ENCODE measurements at places on chromosomes 11 and 22.

- no peak for DNase-seq
Measured at GRCh38 chr11:3939211-3939610, 83.7 kb downstream of the STIM1 start.

DNA sequence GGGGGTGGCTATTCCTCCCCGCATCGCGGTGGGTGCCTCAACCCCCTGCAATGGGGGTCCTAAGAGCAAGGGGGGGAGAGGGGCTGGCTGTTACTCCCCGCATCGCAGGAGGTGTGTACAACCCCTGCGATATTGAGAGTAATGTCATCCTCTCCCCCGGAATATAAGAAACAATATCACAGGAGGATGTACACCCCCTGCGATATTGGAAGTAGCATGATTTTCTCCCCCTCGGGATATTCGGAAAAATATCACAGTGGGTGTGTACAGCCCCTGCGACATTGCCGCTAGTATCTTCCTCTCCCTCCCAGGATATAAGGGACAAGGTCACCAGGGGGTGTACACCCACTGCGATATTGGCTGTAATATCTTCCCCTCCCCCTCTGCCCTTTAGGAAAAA, 22.5 kb upstream of the APOL5 start:
- no peak for DNase-seq

DNA sequence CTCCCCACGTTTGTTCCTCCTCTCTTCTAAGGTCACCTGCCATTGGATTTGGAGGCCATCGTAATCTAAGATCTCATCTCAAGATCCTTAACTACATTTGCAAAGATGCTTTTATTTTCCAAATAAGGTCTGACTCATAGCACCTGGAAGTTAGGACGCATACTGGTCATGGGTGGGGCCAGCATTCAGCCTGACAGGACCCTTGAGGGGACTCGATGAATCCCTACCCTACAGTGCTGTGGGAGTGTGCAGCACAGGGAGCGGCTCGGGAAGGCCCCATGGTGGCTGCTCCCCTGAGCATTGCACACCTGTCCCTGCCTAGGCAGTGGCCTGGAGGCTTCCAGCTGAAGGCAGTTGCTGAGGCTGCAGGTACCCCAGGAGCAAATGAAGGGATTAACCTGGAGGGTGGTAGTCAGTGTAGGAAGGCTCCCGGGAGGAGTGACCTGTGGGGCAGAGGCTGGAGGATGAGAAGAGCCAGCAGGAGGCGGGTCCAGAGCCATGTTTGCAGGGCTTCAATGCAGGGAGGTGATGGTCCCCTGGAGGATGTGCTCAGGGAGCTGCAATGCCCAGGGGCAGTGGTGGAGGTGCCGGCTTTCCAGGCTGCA, 362.2 kb downstream of the CTTN start:
- DNase-seq = no peak

DNA sequence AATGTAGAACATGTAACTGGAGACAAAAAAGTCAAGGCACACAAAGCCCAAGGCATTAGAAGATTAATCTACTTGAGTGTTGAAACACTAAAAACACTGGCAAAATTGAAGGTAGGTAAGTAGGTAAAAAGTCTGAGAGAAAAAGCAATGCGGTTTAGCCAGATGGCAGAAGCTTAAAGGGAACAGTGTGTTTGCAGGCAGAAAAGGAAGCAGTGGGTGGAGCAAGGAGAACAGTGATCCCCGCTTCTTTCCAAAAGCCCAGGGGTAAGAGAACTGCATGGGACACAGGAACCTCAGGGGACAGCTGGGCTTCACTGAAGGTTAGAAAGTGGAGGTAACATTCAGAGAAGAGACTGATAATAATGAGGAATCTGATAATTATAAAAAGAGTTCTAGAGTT, 16.0 kb downstream of the MRE11 start:
- DNase-seq = no peak

DNA sequence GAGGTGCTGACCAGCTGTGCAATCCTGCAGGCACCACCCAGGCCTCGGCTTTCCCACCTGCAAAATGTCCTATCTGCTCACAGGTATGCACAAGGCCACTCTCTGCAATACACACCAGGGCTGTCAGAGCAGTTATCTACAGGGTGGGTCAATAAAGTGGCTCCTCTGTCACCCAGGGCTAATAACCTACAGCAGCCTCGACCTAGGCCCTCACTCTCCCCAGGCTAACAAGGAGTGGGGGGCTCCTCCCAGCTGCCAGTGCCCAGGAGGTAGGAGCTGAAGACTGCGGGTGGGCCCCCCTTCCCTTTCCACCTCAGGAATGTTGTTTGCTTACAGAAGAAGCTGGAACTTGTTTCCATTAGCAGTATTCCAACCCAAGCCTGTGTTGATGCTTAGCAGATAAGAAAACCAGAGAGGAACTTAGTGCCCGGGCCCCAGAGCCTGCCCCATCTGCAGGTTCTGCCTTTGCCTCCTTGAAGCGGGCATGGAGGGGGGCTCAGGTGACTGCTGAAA, 26.8 kb downstream of the MYH9 start:
- DNase-seq = no peak

DNA sequence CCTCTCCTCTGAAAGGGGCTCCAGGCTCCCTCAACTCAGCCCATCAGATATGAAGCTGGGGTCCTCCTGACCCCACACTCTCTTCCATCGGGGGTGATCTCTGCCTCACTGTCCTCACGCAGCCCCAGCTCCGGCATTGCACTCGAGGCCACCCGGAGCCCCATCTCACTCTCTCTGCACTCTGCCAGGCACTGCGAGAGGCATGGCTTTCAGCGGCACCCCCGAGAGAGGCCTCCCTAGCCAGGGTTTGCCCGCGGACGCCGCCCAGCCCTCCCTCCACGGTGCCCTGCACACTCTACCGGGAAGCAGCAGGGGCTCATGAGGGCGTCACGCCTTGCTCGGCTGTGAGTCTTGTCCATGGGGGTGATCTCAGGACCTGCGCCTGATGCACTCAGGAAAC, 436.2 kb downstream of the BRD1 start:
- no peak for DNase-seq
